ENCODE measurements at places on chromosomes 13 and 19.

DNA sequence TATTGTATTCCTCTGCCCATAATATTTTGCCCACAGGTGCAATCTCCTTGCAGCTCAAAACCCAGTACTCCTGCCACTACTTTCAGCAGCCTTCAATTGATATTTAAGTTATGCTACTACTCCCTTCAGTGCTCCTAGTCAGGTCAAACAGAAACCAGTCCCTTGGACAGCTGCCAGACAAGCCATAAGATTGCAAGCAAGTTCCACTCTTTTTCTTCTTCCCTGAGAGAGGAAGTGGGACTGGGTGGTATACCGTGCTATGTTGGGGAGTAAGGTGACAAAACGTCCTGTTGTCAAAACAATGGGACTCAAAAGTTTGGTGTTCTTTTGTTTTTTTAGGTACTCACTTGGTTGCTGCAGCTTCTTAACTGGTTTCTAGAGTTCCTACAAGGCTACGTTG, 63.1 kb upstream of the FRY start:
- DNase-seq: no peak

DNA sequence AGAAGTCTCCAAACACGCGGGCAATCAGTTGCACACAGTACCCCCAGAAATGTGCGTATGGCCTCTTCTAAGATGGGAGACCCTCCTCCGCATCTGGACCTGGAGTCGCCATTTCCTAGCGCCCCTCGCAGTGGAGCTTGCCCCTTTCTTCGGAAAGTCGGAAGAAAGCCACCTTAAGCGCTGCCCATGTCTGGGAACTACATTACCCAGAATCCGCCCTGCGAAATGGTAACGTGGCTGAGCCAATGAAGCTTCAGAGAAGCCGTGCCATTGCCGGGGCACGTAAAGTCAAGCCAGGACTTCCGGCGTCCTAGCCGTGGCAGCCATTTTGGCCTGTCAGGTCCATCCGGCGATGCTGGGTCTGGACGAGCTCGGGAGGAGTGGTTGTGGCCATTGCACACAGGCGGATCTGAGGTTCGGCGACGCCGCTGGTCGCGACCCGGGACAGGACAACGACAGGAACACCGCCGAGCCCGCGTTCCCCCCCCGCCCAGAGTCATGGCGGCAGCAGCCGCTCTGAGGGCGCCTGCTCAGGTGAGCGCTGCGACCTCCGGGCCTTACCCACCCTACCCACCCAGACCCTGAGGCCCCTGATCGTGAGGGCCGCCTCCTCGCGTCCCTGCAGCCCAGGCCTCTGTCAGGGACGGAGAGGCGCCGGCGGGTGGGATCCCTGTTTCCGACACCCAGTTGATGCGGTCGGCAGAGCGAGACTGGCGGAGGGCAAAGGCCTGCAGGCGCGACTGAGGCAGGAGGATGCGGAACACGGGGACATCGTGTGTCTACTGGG, at the start of gene ZNF586:
Gene ZNF586 (plus strand): TSS at position 332 of the 787 bp plus-strand sequence. CDS start 167 bp downstream, at position 499.
- DNase-seq: peak; percentile 80

- DNase-seq: no peak
Measured at GRCh38 chr19:33392341-33393285, 19.1 kb downstream of the CEBPG start.

GRCh38 chr19:17327654-17328516, 6.8 kb downstream of the ANO8 start:
- no peak for DNase-seq

DNA sequence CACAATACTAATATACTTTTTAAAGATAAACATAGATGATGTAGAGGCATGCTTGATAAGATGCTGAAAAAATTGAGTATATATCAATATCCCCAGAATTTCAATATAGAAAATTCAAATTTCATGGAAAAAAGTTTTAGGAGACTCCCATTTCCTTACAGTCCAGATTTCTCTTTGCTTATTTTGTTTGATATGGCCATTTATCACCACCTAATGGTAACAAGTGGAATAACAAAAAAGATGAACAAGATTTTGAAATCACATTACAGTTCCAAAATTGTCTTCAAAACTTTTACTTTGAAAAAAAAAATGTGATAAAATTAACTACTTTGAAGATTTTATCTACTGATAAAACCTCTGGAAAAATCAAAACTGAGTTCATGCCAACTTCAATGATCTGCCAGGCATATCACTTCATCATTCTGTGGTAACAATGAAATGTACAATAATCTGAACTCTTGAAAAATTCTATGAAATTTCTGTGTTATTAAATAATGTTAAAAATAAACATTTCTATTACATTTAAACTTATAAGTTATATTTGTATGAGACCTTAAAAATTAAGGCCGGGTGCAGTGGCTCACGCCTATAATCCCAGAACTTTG, 17.5 kb downstream of the MIPEP start:
- DNase-seq: no peak

DNA sequence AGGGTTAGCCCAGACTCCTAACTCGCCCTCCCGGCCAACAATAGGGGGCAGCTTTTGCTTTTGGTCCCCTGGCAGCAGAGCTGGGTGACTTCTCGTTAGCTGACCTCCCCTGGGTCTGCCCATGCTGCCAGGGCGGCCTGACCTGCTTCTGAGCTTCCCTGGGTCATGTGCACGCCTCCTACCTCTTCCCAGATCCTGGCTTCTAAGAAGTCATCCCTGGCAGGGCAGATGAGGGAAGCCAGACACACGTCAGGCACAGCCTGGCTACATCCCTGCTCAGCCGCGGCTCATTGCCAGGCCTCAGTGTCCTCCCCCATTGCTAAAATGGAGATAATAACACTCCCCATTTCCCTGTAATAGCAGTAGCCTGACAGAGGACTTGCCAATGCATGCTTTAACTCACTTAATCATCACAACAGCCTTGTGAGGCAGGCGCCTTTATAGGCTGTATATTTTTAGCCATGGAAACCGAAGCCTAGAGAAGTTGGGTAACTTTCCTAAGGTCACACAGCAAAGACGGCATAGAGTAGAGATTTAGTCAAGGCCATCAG, 2.1 kb downstream of the KCNK6 start:
- no peak for DNase-seq

- no peak for DNase-seq
Measured at GRCh38 chr19:52685811-52686210, 47.7 kb upstream of the ZNF83 start.

DNA sequence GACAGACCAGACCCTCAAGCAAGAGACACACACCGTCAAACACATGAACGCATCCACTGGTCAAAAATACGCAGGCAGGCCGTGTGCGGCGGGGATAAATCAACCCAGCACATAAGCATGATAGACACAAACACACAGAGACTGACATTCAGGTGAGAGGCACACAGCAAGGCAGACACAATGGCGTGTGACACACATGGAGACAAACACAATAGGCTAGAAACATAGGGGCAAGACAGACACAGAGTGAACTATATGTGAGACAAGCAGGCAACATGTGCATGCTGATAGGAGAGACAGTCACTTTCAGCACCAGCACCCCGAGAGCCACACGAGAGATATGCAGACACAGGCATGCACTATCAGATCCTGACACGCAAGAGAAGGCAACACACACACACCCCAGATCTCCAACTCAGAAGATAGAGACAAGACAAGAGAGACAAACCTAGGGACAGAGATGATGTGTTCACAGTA, 6.9 kb upstream of the JUNB start:
- no peak for DNase-seq

- DNase-seq: no peak
Measured at GRCh38 chr13:59715611-59716010, 448.1 kb downstream of the DIAPH3 start.

DNA sequence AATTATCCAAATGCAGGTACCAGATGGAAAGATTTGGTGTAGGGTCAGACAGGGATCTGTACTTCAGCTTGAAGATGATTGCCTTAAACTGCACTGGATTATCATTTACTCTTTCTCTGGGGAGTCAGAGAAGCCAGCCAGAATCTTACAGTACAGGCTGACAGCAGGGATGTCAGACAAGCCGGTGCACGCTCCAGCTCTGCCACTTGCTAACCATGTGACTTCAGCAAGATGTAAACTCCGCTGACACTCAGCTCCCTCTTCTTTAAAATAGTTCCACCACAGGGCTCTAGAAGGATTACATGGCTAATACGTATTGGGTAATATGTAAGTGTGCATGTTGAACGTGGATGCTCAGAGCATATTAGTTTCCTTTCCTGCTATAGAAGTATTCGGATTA, 251.4 kb upstream of the MAB21L1 start:
- DNase-seq: no peak

DNA sequence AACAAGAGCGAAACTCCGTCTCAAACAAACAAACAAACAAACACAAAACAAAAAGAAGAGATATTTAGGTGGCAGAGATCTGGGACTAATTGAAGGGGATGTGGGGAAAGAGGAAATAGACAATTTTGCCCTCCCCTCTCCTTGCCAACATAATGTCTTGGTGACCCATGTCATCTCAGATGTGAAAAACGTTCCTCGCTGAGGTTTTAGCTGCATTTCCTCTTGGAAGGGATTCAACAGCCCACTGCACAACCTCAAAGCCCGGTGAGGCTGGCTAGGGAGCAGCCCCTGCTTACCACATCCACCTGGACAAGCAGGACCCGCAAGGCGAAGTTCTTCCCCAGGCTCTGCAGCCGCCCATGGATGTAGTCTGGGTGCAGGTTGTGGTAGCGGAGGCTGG, 4.9 kb downstream of the ERCC1 start:
- DNase-seq: no peak

DNA sequence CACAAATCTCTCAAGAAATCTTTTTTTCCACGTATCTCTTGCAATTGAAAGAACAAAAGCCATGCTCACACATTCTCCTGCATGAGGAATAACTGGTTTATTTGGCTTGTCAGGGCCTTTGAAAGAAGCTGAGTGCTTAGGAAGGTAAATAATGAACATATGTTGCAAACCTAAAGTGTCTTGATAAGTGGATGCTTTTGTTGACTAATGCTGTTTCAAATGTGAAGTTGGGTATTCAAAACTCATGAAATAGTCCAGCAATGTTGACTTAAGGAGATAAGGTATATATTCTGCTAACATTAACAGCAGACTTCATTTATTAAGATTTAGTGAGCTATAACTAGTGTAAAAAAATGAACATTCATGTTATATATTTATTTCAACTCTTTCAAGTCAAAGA, 1792.7 kb upstream of the MIR17HG start:
- no peak for DNase-seq

DNA sequence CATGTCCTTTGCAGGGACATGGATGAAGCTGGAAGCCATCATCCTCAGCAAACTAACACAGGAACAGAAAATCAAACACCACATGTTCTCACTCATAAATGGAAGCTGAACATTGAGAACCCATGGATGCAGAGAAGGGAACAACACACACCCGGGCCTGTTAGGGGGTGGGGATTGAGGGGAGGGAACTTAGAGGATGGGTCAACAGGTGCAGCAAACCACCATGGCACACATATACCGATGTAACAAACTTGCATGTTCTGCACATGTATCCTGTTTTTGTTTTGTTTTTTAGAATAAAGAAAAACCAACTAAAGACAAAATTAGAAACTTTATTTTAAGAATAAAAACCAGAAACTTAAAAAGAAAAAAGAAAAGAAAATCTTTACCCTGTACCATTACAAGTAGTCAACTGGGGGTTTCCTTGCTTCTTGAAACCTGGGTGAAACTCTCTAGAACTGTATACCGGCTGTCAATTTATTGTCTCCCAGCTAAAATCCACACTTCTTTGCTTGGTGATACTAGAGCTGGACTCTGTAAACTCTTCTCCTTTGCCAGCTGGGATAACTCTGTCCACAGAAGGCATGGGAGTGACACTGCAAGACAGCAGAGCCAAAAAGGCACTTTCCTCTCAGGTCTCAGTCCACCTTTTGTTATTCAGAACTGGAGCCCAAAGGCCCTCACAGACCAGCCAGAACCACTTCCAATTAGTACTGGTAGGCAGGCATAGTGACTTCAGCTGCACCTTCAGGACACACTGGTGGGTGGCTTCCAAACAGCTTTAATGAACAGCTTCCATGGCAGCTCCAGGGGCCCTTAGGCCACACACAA, 9.0 kb downstream of the MICU2 start:
- no peak for DNase-seq

DNA sequence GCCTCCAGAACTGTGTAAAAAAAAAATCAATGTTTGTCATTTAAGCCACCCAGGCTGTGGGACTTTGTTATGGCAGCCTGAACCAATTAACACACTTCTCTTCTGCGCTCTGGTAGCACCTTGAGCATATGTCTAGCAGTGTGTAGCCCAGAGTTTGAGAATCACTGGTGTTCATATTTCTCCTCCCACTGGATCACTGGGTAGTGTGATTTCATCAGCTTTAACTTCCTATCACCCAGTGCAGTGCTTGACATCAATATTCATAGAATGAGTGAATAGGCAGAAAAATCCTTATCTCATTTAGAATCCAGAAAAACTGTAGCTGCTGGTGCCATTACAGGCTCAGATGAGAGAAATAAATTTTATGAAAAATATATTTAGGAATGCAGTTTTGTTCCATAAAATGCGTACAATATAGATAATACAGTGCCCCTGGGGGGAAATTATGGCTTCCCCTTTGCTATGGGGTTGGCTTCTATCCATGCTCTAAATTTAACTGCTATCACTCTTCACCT, 30.7 kb upstream of the WASF3 start:
- no peak for DNase-seq

DNA sequence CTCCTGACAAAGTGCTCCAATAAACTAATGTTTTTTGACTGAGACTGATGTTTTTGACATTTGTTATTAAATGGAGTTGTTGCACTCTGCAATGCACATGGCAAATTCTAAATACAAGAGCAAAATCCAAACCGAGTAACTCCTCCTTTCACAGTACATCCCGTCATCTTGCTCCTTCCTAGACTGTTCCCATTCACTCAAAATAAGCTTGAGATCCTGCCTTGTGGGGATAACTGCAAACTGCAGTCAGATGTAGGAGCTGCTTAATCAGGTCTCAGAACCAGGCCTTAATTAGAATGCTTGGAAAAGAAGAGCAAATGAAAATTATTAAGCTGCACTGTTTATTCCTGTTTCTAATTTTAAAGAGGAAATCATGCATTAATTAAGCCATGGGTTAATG, 134.8 kb upstream of the SPRY2 start:
- no peak for DNase-seq

GRCh38 chr13:62483774-62484173, 1068.1 kb upstream of the PCDH20 start:
- no peak for DNase-seq

GRCh38 chr19:48900477-48901406, 630 bp downstream of the NUCB1 start:
- no peak for DNase-seq

- DNase-seq: no peak
Measured at GRCh38 chr13:46654951-46655350, 102.0 kb downstream of the LRCH1 start.

Data from stimulated activated CD8-positive, alpha-beta memory T cell treated with anti-CD3 and anti-CD28 coated beads, Interleukin-15, amount 100 ng/mL, for 48 hours (primary cell).